Right atrium auricular region (tissue), 2 donors: ENCODE measurements at places on chromosomes 11 and 22. TPM values are rescaled to one million over a fixed set of nuclear protein-coding genes. Genes with fewer than 3 reads are reported as not detected.

APOBEC3G gene
- total RNA-seq: 3.2 TPM

- H3K4me3 ChIP-seq: no peak overlapping the region
- H3K27ac ChIP-seq: peak overlapping the region; percentile 14
- peaks cover 69% of the 10 kb centered on the region for H3K36me3 ChIP-seq
These were observed 53.7 kb downstream of the ARFGAP3 start for GRCh38 chr22:42803389-42803788.

DNA sequence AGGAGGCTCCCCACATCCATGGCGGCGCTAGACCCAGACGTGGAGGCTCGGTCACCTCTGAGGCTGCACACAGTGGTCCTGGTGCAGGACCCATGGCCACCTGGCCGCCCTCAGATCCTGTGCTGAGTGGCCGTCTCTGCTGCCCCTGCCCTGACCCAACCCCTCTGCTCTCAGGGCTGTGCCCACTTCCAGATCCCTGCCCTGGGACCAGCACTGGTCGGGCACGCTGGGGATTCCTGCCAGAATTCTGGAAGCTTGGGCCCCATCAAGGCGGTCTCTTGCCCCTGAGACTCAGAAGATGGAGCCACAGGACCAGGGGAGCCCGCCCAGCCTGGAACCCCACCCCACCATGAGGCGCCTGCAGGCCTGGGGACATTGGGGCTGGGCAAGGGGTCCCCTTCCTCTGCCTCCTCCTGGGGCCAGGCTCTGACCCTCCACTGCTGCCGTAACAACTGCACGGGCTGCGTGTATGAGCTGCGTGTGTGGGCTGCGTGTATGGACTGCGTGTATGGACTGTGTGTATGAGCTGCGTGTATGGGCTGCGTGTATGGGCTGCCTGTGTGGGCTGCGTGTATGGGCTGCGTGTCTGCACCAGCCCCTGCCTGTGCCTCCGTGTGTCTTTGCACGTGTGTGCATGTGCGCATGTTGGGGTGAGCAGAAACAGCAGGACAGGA lies 48.7 kb downstream of the IGLL1 start:
- H3K4me1 ChIP-seq: no peaks in the 10 kb centered on the region
- DNase-seq: no peak
- H3K36me3 ChIP-seq: no peaks in the 10 kb centered on the region
- H3K27me3 ChIP-seq: no peaks in the 10 kb centered on the region
- no peak overlapping the region for H3K4me3 ChIP-seq

DNA sequence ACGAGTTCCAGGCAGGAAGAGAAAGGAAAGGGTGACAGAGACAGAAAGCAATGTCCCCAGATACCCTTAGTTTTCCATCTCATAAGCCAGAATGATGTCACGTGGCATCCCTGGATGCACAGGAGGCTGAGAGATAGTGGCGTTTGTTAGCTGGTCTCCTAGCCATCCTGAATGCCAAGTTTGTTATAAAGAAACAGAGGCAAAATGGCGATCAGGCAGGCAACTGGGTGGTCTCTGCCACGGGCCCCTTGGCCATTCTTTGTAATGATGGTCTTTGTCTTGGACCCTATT lies 5.3 kb downstream of the SMIM38 start:
- no peaks in the 10 kb centered on the region for H3K36me3 ChIP-seq
- no peaks in the 10 kb centered on the region for H3K4me1 ChIP-seq
- H3K27ac ChIP-seq: no peak overlapping the region
- no peaks in the 10 kb centered on the region for H3K27me3 ChIP-seq
- no peak for DNase-seq
- H3K4me3 ChIP-seq: no peak overlapping the region

DNA sequence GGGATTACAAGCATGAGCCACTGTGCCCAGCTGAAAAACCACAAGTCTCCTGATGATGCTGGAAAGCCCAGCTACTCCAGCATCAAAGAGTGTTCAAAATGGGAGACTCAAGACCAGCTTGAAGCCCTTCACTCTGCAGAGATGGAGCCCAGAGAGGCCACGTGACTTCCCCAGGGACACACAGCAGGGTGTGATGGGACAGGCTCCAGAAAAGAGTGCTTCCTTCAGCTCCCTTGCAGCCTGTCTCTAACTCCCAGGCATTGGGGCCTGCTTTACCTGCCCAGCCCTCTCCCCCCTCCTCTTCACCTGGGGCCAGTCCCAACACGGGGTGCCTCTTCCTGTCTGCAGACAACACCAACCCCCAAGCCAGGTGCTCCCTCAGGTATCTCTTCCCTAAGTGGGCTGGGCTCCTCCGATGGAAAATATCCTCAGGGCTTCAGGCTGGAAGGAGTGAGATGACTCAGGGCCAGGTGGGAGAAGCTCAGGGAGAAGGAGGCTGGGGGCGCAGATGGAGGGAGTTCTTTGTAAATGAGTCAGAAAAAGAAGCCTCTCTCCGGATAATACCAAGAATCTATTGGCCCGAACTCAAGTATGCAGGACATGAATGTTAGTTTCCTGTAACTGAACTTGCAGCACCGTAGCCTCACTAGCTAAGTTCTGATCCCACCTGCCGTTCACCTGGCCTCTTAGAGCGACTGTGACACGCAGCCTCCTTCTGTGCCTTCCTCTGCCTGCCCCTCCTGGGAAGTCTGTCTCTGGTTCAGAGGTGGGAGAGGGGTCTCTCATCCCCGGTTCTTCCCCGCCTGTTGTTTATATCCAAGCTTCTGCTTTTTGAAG lies 326.6 kb downstream of the MN1 start:
- H3K4me1 ChIP-seq: no peaks in the 10 kb centered on the region
- no peaks in the 10 kb centered on the region for H3K27me3 ChIP-seq
- DNase-seq: no peak
- H3K36me3 ChIP-seq: no peaks in the 10 kb centered on the region
- no peak overlapping the region for H3K27ac ChIP-seq
- no peak overlapping the region for H3K4me3 ChIP-seq

- H3K4me3 ChIP-seq: no peak overlapping the region
- no peaks in the 10 kb centered on the region for H3K27me3 ChIP-seq
- peaks cover 54% of the 10 kb centered on the region for H3K36me3 ChIP-seq
- no peaks in the 10 kb centered on the region for H3K4me1 ChIP-seq
- no peak overlapping the region for H3K27ac ChIP-seq
- no peak for DNase-seq
These were observed 48.8 kb downstream of the SPECC1L start for GRCh38 chr22:24319451-24319850.

GRCh38 chr22:30041881-30042280 lies 38.4 kb upstream of the HORMAD2 start:
- no peaks in the 10 kb centered on the region for H3K36me3 ChIP-seq
- no peak overlapping the region for H3K4me3 ChIP-seq
- no peaks in the 10 kb centered on the region for H3K4me1 ChIP-seq
- H3K27me3 ChIP-seq: no peaks in the 10 kb centered on the region
- no peak overlapping the region for H3K27ac ChIP-seq
- DNase-seq: no peak

DNA sequence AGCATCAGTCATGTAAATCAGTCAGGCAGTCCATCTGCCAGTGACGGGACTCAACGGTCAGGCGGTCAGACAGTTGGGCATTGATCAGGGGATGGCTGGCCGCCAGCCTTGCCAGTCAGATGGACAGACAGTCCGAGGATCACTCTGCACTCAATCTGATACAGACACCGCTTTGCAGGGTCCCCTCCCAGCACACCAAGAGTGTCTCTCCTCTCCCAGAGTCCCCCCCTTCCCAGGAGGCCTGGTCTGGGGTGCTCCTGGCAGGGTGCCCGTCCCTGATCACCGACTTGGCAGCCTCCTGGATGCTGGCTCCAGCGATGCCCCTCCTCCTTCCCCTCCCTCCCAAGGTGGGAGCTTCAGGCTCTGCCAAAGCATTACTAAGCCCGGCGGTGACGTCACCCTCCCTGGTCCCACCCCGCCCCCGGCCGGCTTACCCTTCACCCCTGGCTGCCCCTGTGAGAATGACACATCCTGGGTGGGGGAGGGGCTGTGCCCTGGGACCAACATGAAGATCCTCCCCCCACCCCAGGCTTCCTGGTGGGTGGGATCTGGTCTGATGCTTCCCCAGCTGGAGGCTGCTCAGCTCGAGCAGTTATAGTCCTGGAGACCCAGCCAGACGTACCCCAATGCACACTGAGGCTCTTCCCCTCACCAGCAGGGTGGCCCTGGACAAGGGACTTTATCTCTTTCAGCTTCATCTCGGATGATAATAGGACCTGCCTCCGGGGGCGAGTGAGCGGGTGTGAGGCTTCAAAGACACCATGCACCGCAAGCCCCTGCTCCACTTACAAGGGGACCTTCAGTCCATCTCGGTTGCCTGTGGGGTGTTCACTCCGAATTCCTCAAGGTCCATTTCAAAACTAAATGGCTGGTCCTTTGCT lies 69.2 kb downstream of the CD82 start:
- peaks cover 37% of the 10 kb centered on the region for H3K4me1 ChIP-seq
- peak; percentile 87 for DNase-seq
- no peaks in the 10 kb centered on the region for H3K27me3 ChIP-seq
- H3K27ac ChIP-seq: peak overlapping the region; percentile 19

DNA sequence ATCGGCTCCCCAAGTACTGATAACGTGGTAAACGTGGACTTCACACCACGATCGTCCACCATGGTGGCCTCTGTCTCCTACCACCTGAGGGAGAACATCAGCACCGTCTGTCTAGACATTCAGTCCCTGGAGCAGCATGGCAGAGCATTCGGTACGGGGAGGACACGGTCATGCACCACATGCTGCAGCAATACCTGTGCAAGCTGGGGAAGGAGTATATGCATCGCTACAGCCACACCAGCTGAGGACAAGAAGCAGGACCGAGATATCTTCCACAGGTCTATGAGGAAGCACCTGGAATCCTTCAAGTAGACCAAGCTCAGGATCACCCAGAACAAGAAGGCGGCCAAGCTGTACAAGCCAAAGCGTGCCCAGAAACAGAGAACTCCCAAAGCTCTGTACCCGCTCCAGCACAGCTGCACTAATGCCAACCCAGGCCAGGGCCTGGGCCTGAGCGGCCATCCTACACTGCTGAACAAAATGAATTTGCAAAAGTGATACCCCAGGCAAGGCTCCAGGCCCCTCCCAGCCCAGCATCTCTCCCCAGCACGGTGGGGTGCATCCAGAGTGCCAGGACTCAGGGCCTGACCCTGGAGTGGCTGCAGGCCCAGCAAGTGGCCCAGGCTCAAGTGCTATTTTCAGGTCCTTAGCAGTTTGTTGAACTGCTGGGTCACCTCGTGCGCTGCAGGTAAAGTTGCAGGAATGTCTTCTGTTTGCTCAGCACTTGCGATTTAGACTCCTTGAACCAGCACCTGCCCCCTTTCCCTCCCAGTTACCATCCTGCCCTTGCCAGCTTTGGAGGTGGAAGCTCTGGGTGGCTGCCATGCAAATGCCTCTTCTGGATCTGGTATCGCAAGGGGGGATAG lies 119.3 kb upstream of the SERPIND1 start:
- H3K4me3 ChIP-seq: no peak overlapping the region
- no peaks in the 10 kb centered on the region for H3K4me1 ChIP-seq
- no peak overlapping the region for H3K27ac ChIP-seq
- DNase-seq: peak; percentile 38
- no peaks in the 10 kb centered on the region for H3K36me3 ChIP-seq

- H3K27me3 ChIP-seq: no peaks in the 10 kb centered on the region
- H3K4me3 ChIP-seq: no peak overlapping the region
- H3K4me1 ChIP-seq: no peaks in the 10 kb centered on the region
- H3K36me3 ChIP-seq: no peaks in the 10 kb centered on the region
These were observed 16.7 kb upstream of the OR9Q1 start for GRCh38 chr11:58006940-58007339.

DNA sequence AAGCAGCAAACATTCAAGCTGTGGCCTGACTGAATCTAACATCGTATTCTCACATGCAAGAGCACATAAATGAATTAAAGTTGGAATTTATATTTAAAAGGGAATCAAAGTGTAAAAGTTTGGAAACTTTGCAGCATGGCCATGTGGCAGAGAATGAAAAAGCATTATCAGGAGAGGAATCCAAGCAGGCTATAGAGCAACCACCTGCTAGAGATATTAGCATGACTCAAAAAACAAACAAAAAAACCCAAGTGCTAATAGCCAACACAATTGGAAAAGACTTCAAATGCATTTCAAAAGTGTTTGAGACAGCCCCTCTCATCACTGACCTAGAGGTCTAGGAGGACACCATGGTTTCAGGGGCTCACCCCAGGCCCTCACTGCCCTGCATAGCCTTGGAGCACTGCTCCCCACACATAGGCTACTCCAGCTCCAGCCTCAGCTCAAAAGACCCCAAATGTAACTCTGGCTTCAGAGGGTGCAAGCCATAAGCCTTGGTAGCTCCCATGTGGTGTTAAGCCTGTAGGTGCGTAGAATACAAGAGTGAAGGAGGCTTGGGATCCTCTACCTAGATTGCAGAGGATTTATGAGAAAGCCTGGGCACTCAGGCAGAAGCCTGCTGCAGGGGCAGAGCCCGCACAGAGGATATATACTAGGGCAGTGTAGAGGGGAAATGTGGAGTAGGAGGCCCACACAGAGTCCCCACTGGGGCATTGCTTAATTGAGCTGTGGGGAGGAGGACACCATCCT lies 1.7 kb upstream of the KRTAP5-7 start:
- no peaks in the 10 kb centered on the region for H3K27me3 ChIP-seq
- H3K4me3 ChIP-seq: no peak overlapping the region
- H3K4me1 ChIP-seq: no peaks in the 10 kb centered on the region
- no peak for DNase-seq
- H3K27ac ChIP-seq: no peak overlapping the region

- H3K4me1 ChIP-seq: no peaks in the 10 kb centered on the region
- H3K4me3 ChIP-seq: no peak overlapping the region
- DNase-seq: no peak
- no peaks in the 10 kb centered on the region for H3K27me3 ChIP-seq
- H3K27ac ChIP-seq: no peak overlapping the region
These were observed 8.3 kb downstream of the PPFIBP2 start for GRCh38 chr11:7522121-7522520.

DNA sequence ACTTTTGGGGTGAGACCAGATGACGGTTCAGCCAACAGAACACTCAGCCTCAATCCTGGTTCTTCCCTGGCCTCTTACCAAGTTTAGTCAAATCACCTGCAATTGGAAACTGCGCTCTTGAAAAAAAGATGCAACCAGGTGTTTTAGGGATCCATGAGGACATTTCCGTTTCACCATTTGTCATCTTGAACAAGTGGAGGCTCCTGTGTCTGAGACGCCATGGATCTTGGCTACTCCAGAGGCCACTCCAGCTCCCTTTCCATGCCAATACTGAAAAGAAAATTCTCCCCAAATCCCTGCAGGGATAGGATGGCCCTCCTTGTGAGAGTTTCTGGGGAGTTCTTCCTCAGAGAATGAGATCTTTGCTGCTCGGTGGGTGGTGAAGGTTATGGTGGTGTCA lies 27.7 kb downstream of the LRRC74B start:
- no peaks in the 10 kb centered on the region for H3K36me3 ChIP-seq
- H3K27ac ChIP-seq: no peak overlapping the region
- no peak overlapping the region for H3K4me3 ChIP-seq
- no peaks in the 10 kb centered on the region for H3K4me1 ChIP-seq

DNA sequence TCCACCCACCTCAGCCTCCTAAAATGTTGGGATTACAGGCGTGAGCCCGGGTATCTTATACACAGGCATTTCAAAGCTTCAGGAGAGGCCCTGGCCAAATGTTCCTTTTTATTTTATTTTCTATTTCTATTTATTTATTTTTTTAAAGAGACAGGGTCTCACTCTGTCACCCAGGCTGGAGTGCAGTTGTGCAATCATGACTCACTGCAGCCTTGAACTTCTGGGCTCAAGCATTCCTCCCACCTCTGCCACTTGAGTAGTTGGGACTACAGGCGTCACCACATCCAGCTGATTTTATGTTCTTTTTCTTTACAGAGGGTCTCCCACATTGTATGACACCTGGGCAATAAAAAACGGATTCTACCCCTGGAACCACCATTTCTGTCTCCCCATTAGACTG lies 71.2 kb downstream of the FBXO7 start:
- DNase-seq: peak; percentile 83
- no peaks in the 10 kb centered on the region for H3K4me1 ChIP-seq
- no peak overlapping the region for H3K4me3 ChIP-seq
- no peaks in the 10 kb centered on the region for H3K36me3 ChIP-seq
- no peaks in the 10 kb centered on the region for H3K27me3 ChIP-seq
- H3K27ac ChIP-seq: peak overlapping the region; percentile 42
